ENCODE measurements at places on chromosomes 16 and 17. TPM values are rescaled to one million over a fixed set of nuclear protein-coding genes. Genes with fewer than 3 reads are reported as not detected.

CORO6 gene
- 9.4 TPM for total RNA-seq

DLX4 gene
- not detected for total RNA-seq

ST6GALNAC2 gene
- total RNA-seq = 0.23 TPM

SOX9 gene
- 0.94 TPM for total RNA-seq

PSME3 gene
- total RNA-seq = 32.3 TPM

CHMP6 gene
- 11.9 TPM for total RNA-seq

HBA2 gene
- total RNA-seq = not detected

KREMEN2 gene
- total RNA-seq = not detected

OR1A1 gene
- total RNA-seq = not detected

PLD6 gene
- total RNA-seq = 1.1 TPM

SEPTIN12 gene
- not detected for total RNA-seq

CLEC19A gene
- total RNA-seq = not detected

MT1G gene
- total RNA-seq = not detected

ABCA8 gene
- 85.5 TPM for total RNA-seq

PERCC1 gene
- total RNA-seq = not detected

CACNA1G gene
- total RNA-seq = under 0.01 TPM

DRC3 gene
- 3.0 TPM for total RNA-seq

All from smooth muscle cell of the coronary artery (primary cell).